ENCODE measurements at places on chromosomes 6 and 20.
A peak's percentile ranks its signal among the peaks of the same experiment; 100 is the strongest.

DNA sequence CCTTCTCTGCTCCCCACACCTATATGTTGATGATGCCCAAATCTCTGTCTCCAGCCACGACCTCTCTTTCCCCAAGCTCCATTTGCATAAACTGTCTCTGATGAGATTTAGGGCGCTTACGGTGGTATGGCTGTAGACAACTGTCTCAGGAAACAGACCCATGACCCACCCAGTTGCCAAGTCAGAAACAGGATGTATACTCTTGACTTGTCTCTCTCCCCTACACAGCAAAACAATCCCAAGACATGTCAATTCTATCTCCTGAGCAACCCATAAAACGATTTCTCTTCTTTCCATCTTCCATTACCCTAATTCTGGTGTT is 13.9 kb downstream of the GNL1 start:
- no peak for DNase-seq

DNA sequence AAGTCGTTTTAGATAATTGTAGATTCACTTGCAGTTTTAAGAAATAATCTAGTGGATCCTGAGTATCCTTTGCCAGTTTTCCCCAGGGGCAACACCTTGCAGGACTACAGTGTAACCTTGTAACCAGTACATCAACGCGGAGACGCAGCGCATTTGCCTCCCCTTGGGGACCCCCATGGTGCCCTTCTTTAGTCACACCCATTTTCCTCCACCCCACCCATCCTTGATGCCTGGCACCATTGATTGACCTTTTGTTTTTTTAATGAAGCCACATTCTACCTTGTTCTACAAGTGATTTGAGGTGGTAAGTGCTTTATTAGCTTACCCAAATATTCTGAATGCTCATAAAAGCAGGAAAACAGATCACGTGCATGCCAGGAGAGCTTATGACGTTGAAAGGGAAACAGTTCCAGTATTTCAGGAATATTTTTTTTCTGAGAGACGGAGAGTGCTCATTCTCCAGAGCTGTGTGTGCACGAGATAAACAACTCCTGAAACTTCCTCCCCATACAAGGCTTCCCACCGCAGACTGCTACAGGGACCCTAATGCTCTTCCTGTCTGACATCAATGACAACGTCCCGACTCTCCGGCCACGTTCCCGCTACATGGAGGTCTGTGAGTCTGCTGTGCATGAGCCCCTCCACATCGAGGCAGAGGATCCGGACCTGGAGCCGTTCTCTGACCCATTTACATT is 35.7 kb downstream of the CDH26 start:
- no peak for DNase-seq

GRCh38 chr6:16334671-16335070 is 96.3 kb downstream of the GMPR start:
- DNase-seq: peak; percentile 91

DNA sequence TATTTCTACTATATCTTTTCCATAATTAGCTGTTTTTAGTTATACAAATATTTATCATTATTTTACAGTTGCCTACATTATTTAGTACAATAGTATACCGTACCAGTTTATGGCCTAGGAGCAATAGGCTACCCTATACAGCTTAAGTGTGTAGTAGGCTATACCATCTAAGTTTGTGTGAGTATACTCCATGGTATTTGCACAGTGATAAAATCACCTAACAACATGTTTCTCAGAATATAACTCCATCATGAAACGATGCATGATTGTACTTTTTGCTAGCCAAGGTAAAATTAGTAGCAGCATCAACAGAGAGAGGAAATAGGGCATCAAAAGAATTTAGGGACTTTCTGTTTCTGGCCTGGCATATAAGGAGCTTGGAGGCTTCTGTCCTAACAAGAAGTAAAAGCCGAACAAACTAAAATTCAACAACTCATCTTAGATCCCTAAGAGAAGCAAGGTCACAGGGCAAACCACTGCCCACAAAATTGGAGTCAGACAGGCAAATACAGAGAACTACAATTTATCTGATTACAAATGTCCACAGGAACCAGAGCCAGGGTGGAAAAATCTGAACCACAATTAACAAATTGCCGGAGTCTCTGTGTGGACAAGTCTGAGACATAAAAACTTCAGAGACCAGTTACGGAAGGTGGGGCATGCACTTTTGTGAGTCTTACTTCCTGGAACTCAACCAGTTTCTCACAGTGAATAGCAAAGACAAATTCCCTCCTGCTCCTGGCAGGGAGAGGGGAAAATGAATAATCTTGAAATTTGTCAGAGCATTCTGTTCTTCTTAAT is 671.4 kb downstream of the RFPL4B start:
- DNase-seq: peak; percentile 87

DNA sequence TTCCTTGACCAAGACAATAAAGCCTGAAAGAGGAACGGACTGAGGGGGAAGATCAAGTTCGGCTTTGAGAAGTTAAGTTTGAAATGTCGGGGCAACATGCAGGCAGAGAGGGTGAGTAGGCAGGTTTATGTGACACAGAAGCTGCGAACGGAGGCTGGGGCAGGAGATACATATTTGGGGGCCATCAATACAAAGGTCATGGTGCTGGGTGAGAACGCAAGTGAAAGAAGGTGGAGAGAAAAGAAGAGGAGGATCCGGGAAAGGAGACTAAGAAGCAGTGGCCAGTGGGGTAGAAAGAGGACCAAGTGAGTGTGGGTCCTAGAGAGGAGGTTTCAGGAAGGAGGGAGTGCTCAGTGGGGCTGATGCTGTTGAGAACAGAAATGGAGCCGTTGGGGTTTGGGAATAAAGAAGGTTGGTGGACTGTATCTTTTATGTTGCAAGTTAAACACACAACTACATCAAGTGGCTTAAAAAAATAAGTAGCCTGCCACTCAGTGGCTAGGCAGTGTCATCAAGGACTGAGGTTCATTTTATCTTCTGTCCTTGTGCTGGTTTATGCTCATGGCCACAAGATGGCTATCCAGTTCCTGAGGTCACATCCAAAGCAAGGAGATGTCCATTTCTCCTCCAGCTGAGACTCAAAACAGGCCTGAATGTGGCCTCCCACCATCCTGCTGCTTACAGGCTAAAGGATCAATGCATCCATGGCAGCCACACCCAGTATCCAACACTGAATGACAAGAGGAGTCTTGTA is 1.7 kb upstream of the BLCAP start:
- no peak for DNase-seq

- no peak for DNase-seq
These were observed 209.9 kb upstream of the PRND start for GRCh38 chr20:4511776-4512175.

DNA sequence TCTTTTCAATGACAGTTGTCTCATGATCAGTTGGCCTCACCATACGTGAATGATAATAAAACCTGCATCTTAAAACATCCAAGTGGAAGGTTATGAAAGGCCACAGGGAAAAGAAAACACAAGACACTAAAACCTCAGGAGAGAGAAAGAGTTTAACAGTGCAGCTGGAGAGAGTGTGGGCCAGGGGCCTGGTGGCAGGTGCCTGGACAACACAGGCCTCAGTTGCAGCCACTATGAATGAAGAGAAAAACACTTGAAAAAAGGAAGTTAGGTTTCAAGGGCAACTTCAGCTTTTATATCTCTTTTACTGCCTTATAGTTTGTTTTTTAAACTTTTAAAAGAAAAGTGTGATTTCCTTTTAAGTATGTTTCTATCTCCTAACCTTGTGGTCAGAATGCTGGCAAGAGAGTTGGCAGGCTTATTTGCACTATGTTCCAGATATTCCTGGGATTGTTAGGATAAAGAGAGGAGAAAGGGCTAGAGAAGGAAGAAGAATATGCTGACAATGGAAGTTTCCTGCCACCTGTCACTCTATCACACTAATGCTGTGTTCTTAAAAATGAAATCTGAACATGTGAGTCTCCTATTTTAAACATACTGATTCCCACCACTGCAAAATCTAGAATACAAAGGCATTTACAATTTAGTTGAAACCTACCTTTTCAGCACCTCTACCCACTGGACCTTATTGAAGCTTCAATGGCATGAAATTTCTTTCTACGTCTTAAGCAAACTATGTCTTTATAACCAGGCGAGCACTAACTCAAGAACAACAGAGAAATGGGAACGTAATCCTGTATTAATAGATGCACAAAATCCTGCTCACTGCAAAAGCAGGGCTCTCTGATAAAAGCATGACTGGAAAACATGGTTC is 222.4 kb downstream of the CD83 start:
- DNase-seq: no peak

Data from skeletal muscle cell (primary cell).